ENCODE measurements at places on chromosomes 13 and 19.
A peak's percentile ranks its signal among the peaks of the same experiment; 100 is the strongest.

DNA sequence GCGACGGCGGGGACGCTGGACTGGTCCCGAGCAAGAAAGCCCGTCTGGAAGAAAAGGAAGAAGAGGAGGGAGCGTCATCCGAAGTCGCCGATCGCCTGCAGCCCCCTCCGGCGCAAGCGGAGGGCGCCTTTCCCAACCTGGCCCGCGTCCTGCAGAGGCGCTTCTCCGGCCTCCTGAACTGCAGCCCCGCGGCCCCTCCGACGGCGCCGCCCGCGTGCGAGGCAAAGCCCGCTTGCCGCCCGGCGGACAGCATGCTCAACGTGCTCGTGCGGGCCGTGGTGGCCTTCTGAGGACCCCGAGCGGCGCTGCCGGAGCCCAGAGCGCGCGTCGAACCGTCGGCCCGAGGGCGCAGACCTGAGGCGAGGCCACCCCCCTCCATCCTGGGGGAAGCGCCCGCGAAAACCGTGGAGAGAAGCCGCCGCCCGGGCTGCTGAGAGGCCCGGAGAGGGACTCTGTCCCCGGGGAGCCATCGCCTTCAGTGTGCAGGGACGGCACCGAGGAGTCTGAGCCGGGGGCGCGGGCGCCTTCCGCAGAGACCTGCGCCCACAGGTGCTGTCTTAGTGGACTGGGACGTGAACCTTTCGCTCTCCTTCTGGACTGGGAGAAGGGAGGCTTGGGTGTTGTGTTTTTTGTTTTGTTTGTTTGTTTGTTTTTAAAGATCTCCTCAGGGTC is 3.5 kb downstream of the IER2 start:
- no peak for DNase-seq

GRCh38 chr19:45350477-45351058 is 10.0 kb downstream of the KLC3 start:
- DNase-seq, result no peak

DNA sequence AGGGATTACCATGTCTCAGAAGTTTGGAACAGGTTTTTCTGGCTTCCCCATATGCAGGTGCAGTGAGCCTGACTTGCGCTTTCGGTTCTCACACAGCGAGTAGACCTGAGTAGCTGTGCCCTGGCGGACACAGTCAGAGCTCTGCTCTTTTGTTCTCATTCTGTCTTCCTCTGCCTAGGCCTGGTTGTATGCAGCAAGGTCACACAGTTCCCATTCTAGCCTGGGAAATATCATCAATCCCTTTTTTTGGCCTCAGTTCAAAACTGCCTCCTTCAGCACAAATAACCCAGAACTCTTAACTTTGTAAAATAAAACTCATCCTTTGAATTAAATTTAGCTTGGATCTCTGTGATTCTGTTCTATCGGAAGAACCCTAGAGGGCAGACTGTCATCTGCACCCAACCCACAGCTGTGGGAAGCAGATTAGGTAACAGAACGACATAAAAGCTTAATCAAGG is 10.2 kb downstream of the OXGR1 start:
- DNase-seq, result peak; percentile 70

- DNase-seq, result no peak
These were observed 14.0 kb downstream of the PLIN4 start for GRCh38 chr19:4504297-4504701.

Measured in Jurkat, Clone E6-1 (cell line).